DMS79 treated with DMSO at 0.1 percent for 48 hours (cell line): ENCODE measurements at places on chromosomes 12 and 14.
A peak's percentile ranks its signal among the peaks of the same experiment; 100 is the strongest.

GRCh38 chr12:12539028-12539810, 23.4 kb downstream of the DUSP16 start:
- no peak for DNase-seq

GRCh38 chr12:102964872-102965271, 7.4 kb downstream of the ASCL1 start:
- peak; percentile 96 for DNase-seq

GRCh38 chr14:50670196-50670865, 2.2 kb upstream of the SAV1 start:
- no peak for DNase-seq

GRCh38 chr12:29155079-29155478, 6.0 kb downstream of the FAR2 start:
- DNase-seq: no peak

DNA sequence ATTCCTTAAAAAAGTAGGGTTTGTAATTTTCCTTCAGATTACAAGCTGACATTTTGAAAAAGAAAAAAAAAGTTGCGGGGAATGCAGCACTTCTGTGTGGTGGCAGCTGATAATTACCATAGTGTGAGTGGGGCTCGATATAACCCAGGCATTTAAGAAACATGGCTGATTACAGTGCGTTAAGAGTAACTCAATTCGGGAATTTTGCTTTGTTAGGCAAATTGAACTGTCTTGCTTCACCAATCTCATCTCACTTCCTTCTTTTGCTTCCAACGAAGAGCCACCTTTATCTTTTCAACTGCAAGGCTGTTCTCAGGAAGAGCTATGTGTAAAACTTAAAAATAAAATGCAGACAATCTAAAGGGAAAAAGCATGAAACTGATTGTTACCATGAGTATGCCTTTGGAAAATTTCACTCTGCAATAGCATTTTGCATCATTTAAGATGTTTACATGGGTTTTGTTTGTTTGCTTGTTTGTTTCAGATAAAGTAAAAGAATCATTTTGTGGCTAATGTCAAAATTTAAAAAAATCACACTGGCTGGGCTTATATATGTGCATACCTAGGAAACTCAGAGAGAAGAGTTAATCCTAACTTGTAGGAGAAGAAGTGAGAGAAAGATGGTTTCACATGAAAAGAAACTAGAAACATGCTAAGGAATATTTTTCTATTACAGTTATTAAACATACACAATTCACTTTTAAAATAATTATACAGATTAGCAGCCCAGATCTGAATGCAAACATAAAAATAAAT, 295.9 kb upstream of the ATP2B1 start:
- no peak for DNase-seq

GRCh38 chr14:74064426-74064825, 19.8 kb downstream of the ALDH6A1 start:
- no peak for DNase-seq

DNA sequence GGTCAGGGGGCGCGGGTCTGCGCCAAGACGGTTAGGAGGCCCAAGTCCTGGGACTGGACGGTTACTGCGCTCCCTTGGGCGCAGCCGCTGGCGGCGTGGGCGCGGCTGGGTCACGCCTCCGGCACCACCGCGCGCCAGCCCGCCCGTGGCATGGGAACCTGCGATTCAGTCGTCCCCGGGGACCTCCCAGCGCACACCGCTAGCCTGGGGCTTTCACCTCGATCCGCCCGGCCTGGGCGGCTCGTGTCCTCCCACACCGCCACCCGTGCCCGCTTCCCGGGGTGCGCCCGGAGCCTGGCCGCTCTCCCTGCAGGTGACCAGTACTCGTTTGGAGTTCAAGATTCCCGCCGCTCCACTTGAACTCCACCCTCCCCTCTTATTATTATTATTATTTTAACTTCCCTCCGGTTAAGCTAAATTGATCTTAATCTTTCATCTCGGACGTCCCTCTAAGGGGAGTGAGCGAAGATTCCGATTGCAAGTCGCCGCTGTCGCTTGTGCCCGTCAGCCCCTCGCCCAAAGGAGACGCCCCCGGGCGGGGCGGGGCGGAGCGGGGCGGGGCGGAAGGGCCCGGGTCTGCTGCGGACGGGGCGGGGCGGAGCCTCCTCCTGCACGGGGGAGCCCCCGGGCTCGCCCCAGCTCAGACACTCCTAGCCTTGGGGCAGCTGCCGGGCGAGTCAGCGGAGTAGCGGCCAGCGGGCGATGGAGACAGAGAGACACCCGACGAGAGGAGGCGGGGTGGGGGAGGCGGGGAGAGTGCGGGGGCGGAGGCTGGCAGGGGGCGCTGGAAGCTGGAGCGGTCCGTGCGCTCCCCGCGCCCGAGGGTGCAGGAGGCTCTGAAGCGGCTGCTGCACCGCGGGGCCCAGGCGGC, at the start of gene KCNMB4:
Gene KCNMB4 (plus strand): TSS at position 643 of the 871 bp plus-strand sequence. CDS start 445 bp downstream, outside the sequence.
- no peak for DNase-seq

DNA sequence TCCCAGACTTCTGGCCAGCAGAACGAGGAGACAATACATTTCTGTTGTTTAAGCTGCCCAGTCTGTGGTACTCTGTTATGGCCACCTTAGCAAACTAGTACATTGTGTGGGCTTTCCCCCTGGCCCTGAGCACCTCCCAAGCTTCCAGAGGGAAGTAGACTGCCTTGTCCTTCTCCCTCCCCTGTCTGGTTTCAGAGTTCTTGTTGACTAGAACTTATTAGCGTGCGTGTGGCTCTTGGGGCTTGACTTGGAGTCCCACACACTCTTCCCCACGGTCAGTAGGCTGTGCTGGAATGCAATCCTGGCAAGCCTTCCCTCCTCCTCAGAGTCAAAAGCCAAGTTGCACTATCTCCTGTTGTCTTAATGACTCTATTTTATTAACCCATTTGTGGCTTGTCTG, 27.7 kb downstream of the FBLN5 start:
- DNase-seq: no peak

GRCh38 chr12:94969424-94969823, 34.1 kb downstream of the NDUFA12 start:
- DNase-seq: no peak

GRCh38 chr12:2017546-2018337, 13.5 kb upstream of the DCP1B start:
- peak; percentile 31 for DNase-seq

DNA sequence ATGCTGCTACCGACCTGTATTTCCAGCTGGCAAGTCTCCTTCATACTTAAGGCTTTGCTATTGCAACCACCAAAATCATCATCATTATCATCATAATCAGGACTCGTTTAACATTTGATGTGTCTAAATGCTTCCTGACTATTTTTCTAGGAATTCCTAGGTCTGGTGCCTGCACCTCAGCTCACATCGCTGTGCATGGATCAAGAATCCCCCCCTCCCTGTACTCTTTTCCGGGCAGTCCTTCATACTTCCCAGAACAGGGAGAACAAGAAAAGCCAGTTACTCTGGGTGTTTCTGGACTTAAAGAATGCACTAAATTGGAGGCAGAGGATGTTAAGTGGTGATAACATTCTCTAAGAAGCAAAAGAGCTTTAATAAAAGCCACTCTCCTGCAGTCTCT, 9.4 kb downstream of the ERP27 start:
- peak; percentile 89 for DNase-seq

- DNase-seq: no peak
Observed at GRCh38 chr12:105013892-105014291, 27.8 kb downstream of the NOPCHAP1 start.

- DNase-seq: peak; percentile 83
Observed at GRCh38 chr14:103522649-103523574, at the start of gene CKB. CKB (minus strand) TSS chr14:103522830; CDS start chr14:103522493, 337 bp downstream.

DNA sequence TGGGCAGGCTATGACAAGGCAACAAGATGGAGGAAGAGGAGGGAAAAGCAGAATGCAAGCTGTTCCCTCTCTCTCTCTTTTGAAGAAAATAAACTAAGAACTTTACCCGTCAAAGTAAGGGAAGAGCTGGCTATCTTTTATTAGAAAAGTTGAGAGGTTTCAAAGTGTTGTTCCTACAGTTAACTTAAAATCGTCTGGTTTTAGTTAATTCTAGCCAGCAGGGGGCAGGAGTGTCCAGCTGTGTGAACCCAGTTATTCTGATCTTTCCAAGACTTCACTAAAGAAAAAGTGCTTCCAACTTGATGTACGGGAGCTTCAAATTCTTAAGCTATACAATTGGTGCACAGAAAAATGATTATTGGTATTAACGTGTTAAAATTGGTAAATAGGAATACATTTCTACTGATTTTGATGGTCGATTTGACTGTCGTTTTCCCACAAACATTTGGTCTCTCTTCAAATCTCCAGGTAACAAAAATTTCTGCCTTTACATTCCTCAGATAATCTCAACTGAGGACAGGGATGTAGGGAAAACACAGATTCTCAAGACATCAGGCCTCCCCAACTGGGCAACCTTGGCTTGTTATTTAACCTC, 28.4 kb upstream of the MON2 start:
- peak; percentile 9 for DNase-seq

DNA sequence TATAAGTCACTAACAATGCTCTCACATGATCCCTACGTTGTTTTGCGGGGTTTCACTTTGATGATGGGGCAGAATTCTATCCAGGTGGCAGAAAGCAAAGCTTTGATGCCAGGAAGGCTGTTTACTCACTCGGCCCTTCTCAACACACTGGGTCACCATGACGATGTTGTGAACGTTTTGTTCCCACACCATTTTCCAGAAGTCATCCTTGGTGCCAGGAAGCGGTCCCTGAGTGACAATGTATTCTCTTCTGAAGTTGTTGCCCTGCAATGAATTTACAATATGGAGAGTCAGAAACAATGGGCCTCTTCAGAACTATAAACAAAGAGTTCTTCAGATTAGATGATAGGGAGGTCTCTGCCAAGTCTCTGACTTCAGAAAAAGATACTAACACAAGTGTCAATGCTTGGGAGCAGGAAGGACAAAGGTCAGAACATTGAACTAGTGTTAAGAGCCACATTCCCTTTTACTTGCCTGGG, 101.3 kb downstream of the PTPRB start:
- DNase-seq: no peak

DNA sequence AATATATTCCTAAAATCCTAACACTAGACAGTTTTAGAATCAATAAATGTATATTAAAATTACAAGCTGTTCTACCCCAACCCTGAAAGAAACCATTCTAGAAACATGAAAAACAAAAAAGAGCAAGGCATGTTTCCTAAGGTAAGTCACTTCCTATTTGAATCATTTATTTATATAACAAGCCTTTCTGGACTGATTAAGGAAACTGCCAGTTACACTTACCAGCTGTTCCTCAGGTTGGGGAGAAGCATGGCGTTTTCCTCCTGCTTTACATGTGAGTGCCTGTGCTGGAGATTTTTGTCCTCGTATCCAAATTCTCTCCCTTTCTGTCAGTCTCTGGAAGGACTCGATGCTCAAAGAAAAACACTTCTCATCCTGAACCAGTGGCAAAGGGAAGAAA, 183.3 kb downstream of the EFCAB11 start:
- no peak for DNase-seq

DNA sequence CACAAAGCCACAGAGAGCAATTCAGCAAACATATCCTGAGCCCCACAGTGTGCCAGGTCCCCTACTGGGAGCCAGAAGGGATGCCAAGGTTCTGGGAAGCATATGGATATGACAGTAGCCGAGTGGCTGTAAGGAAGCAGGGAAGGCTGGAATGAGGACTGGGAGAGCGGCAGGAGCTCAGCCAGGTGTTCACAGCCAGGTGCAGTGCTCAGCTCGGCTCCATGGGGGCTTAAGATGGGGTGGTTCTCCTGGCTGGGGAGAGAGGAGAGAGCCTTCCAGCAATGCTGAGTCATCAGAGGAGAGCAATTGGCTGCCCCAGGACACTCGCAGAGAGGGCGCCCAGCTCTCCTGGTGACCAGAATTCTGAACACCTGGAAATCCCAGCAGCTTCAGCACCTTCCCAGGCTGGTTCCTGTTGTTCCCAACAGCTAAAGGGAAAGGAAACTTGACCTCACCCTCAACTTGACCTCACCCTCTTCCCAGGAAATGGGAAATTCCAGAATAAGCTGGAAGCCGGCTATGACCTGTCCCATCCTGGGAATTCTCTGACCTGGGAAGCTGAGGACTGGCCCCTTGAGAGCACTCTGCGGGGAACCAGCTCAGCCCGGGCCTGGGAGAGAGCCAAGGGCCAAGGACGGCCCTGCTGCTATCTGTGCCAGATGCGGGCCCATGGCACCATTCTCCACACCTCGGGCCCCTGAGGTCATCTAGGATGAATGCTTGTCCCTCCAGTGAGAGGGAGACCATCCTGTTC, 34.6 kb downstream of the SLC6A12 start:
- peak; percentile 77 for DNase-seq

- DNase-seq: no peak
Observed at GRCh38 chr12:42118136-42118879, 26.4 kb downstream of the GXYLT1 start.

DNA sequence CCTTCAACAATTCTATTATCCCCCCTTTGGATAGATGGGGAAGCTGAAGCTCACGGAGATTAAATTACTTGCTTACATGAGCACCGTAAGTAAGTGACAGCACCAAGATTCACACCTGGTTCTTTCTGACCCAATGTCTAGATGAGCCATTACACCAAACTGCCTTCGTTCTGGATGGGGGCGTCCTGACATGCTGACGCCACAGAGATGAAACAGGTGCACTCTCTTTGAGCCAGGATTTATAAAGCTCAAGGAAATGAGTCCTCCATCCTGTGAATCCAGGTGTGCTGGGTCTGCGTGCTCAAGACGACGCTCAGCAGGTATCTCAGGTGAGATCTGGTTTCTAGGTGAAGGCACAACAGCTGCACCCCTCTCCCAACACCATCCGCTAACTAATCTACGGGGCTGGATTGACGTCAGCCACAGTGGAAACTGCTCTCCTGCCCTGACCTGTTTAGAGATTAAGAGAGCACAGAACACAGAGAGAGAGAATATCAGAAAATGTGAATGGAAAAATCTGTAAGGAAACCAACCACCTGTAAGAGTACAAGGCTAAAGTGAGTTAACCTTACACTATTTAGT, 61.6 kb downstream of the KSR2 start:
- peak; percentile 29 for DNase-seq

DNA sequence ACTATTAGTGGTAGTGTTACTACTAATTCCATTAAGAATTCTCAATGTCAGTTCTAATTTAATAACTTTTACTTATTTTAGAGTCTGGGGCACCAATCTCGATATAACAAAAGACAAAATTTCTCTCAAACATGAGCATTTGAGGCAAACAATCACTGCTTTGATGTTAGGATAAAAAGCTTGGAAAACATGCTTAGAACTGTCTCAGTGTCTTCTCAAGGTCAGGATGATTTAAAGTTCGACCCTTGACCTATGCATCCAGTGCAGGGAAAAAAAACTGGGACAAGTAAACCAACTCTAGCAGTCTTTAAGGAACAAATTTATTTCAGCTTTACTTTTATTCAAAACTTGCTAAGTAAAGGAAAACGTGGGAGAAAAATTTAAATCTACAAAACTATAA, 31.1 kb downstream of the SPTLC2 start:
- DNase-seq: no peak

DNA sequence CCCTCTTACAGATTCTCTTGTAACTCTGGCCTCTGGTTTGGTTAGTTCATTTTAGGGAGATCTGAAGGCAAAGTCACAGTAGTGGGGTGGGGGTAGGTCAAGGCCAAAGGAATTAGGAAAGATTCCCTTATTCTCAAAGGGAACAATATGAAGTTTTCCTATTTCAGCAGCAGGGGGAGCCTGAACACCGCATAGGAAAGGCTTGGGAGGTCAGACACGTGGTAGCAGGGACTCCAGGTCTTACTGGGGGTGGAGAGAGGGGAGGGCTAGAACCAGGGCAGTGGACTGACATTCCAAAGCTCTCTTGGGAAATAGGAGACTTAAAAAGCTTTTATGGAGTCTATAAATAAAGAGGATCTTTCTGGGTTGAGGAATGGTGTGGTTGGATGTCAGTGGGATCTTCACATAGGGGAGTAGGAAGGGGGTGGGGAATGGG, 1.3 kb downstream of the ZC3H10 start:
- peak; percentile 59 for DNase-seq

GRCh38 chr14:60165547-60165876, 314 bp upstream of the DHRS7 start:
- DNase-seq: peak; percentile 85

GRCh38 chr14:105840266-105841021, 314.1 kb downstream of the TMEM121 start:
- DNase-seq: no peak
